CD4-positive, alpha-beta T cell (primary cell): ENCODE measurements at places on chromosomes 3 and 15.

- no peak for DNase-seq
Measured at GRCh38 chr3:146646261-146646660, 41.1 kb upstream of the PLSCR5 start.

- peak; percentile 41 for DNase-seq
Measured at GRCh38 chr15:62391641-62392262, 226.7 kb upstream of the C2CD4B start.

DNA sequence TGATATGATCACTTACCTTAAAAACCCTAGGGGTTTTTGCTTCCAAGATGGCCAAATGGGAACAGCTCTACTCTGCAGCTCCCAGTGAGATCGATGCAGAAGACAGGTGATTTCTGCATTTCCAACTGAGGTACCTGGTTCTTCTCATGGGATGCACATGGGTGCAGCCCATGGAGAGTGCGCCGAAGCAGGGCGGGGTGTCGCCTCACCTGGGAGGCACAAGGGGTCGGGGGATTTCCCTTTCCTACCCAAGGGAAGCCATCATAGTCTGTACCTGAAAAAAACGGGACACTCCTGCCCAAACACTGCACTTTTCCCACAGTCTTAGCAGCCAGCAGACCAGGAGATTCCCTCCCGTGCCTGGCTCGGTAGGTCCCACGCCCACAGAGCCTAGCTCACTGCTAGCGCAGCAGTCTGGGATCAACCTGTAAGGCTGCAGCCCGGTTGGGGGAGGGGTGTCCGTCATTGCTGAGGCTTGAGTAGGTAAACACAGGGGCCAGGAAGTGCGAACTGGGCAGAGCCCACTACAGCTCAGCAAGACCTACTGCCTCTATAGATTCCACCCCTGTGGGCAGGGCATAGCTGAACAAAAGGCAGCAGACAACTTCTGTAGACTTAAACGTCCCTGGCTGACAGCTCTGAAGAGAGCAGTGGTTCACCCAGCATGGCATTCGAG lies 78.6 kb downstream of the CTNNB1 start:
- no peak for DNase-seq

- DNase-seq = no peak
Measured at GRCh38 chr15:99408236-99409096, 157.2 kb downstream of the LRRC28 start.

- no peak for DNase-seq
Measured at GRCh38 chr3:187237741-187238140, 40.5 kb downstream of the RTP1 start.

DNA sequence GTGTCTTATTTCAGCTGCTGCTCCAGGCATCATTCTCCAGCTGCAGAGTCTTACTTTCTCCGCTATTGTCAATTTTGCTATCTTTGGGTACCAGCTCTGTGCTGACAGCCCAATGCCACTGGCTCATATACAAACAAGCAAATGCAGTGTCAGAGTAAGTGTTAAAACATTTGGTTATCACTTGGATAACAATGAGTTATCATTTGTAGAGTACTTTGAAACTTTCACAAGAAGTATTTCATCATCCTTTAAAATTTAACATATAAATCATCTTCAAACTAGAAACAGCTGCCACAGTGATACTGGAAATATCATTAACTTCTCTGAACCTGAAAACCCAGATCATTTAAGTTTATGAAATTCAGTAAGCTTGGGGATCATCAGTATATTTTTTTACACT lies 13.8 kb downstream of the TSPAN3 start:
- no peak for DNase-seq

DNA sequence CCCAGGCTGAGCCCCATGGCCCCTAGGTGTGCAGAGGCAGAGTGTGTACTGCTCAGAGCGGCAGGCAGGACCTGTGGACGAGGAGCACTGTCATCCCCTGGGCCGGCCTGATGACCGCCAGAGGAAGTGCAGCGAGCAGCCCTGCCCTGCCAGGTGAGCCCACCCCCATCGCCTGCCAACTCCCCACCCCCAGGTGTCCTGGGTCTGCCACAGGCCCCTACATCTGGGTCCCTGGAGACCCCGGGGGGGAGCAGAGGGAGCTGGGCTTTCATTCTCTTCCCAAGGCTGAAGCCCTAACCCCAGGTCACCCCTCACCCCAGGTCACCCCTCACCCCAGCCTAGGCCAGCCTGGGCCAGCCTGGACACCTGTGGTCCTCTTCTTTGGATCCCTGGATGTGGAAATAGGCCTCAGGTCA lies 93.1 kb downstream of the TBC1D2B start:
- no peak for DNase-seq

DNA sequence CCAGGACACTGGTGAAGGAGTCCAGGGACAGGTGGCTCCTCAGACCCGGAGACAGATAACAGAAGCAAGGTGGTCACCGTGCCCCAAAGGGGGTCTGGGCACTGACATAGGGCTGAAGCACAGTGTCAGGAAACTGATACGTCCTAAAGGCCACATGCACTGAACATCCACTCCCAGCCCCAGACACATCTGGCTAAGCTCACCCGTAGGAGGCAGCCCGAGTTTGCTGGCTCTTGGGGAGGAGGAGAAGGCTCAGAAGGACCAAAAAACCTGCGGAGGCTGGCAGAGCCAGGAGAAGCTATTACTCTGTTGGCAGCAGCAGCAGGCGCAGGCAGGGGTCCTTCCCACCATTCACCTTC lies 1.2 kb downstream of the CACNA2D2 start:
- DNase-seq = no peak

- DNase-seq = no peak
Measured at GRCh38 chr15:91865486-91865885, 12.0 kb downstream of the SLCO3A1 start.

DNA sequence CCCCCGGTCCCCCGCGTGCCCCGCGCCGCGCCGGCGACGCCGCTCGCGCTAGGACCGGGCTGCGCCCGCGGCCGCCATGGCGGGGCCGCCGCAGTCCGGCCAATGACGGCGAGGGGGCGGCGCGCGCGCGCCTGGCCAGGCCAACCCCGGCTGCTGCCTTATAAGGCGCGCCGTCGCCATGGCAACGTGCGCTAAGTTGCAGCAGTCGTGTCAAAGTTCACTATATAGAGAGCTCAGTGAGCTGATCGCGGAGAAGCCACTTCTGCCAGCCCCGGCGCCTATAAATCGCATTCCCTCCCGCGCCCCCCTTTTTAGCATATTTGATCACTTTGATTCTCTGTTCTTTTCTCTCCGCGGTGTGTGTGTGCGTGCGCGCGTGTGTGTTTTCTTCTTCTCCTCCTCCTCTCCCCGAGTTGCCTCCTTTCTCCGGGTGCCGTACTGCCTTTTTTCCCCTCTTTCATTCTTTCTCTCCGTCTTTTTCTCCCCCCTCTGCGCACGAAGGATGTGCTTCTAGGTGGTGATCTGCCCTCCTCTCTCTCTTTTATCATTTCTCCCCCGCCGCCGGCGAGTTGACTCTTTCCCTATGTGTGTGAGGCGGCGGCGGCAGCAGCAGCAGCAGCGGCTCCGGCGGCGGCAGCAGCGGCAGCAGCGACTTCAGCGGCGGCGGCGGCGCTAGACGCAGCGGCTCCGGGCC lies at the start of gene NR2F2:
TSS of gene NR2F2 (plus strand) at position 251 of the 694 bp plus-strand sequence. CDS start 1,406 bp downstream, outside the sequence.
- no peak for DNase-seq

- DNase-seq = no peak
Measured at GRCh38 chr3:111890051-111890580, 31.1 kb downstream of the PHLDB2 start.

DNA sequence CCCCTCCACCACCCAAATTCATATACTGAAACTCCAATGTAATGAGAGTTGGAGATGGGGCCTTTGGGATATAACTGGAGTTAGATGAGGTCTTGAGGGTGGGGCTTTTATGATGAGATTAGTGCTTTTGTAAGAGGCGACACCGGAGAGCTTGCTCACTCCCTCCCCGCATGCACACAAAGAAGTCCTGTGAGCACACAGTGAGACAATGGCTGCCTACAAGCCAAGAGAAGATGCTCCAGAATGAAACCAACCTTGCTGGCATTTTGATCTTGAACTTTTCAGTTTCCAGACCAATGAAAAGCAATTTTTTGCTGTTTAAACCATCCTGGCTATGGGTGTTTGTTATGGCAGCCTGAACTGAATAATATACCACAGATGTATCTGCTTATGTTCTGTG lies 109.0 kb downstream of the SAMMSON start:
- DNase-seq = no peak

- no peak for DNase-seq
Measured at GRCh38 chr15:74595271-74595670, 20.4 kb upstream of the CLK3 start.

- DNase-seq = no peak
Measured at GRCh38 chr3:69893274-69893673, 106.3 kb upstream of the SAMMSON start.

GRCh38 chr3:37494216-37494615 lies 319.8 kb upstream of the LRRFIP2 start:
- no peak for DNase-seq

DNA sequence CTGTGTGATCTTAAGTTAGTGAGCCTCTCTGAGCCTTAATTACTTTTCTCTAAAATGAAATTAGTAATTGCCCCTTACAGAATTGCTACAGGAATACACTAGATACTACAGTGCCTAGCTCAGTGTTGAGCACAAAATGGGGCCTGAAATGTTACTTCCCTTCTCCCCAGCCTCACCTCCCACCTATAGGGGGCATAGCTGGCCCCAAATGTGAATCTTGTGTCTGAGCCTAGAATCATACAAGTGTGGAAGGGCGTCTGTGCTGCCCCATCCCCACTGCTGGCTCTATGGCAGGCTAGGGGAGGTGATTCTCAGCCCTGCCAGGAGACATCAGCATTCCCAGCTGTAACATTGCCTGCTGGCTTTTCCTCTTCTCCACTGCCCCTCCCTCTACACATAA lies 42.7 kb downstream of the IFT122 start:
- DNase-seq = no peak

DNA sequence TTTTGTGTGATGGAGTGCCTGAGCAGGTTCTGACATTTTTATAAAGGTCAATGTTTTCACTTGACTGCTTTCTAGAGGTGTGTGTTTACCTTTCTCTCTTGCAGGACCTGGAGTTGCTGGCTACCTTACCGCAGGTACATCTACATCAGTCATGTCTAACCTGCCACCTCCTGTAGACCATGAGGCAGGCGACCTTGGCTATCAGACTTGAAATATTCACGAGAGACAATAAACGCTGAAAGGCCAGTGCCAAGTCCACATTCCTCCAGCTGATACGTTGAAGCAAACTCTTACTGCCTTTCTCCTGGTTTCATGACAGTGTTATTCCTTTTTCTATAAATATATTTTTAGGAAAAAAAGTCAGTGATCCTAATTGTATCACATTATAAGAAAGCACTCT lies 59.0 kb upstream of the ACKR4 start:
- DNase-seq = no peak

DNA sequence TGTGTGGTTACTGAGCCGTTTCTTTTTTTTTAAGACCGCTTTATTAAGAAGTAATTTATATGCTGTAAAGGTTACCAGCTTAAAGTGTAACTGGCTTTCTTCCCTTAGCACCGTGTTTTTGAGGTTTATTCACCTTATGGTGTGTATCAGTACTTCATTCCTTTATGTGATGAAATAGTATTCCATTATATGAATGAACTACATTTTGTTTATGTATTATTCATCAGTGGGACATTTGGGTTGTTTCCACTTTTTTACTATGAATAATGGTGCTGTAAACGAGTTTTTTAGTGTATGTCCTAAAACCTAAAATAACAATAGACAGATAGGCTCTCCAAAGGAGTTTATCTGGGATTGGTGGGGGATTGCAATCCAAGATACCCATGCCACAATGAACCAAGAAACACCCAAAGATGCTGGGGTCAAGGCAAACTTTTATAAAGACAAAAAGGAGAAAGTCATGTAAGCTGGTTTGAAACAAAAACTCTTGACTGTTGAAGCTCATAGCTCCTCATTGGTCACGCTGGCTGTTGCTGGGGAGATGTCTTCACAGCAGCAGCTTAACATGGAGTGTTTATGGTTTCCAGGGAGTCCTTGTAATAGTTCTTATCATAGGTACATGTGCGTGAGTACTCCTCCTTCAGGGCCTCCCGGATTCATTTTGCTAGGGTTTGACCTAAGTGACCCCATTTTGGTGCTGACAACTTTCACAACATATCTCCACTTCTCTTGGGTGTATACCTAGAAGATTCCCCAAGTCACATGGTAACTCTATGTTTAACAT lies 16.0 kb downstream of the TM2D3 start:
- DNase-seq = no peak

DNA sequence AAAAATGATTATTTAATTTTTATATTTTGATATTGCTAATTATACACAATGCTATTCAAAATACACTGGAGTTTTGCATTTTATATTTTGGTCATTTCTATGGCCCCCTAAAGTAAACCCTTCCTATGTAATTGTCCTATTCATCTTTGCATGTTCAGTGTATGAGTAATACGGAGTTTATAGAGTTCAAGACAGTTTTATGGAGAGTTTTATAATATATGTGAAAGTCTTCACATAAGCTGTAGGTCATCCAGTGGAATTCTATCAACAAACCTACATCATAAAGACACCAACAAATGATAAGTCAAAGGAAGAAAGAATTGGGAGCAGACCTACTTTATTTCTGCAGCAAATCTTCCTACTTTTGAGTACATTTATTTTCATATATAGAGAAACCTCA lies 1200.4 kb upstream of the EPHA6 start:
- no peak for DNase-seq

DNA sequence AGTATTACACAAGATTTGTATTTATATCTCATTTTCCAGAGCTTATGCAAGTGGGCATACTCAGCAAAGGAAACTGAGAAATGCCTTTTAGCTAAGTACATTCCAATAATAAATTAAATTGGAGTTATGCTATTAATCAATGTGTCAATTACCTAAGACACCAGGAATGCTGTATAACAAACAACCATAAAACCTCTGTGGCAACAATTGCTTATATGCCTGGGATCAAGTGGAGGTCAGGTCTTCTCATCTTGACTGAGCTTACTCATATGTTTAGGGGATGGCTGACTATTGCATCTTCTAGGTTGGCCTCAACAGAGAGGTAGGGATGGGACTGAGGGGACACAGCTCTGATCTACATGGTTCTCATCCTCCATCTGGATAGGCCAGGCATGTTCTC lies 30.7 kb downstream of the CD200R1L start:
- DNase-seq = no peak

DNA sequence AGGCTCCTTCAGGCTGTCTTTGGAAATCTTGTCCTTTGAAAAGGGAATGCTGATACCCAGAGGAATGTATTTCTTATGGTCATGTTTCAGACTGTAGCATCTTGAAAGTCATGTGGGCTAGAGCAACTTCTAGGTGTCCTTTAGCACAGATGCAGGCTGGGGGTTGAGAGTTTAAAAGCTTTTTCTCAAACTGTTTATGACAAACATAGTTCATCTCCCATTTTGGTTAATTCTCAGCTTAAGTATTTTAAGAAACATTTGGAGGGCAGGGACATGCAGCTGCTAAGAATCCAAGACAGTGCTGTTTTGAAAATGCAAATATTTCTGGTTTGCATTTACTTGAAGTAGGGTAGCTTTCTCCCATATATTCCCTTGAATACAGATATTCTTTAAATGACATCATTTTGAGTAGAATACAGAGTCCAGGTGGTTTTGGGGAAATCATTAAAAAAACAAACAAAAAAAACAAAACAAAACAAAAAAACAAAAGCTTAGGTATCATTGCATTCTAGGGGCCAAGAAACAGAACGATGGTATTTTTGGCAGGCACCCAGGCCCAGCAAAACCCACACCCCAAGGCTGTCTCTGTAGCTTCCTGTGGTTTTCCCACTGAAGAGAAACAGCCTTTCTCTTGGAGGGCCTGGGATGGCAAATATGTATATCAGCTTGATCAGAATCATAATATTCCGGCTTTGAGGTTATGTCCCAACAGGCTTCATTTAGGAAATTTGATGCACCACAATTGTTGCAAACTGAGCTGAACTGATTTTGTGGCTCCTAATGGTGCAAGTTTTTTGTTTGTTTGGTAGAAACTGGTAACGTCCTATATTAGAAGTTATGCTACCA lies 120.0 kb downstream of the ATG7 start:
- DNase-seq = no peak

GRCh38 chr3:83523470-83524073 lies 1435.2 kb upstream of the CADM2 start:
- DNase-seq = no peak
